ENCODE measurements at places on chromosomes 11 and 22.
A peak's percentile ranks its signal among the peaks of the same experiment; 100 is the strongest.

DNA sequence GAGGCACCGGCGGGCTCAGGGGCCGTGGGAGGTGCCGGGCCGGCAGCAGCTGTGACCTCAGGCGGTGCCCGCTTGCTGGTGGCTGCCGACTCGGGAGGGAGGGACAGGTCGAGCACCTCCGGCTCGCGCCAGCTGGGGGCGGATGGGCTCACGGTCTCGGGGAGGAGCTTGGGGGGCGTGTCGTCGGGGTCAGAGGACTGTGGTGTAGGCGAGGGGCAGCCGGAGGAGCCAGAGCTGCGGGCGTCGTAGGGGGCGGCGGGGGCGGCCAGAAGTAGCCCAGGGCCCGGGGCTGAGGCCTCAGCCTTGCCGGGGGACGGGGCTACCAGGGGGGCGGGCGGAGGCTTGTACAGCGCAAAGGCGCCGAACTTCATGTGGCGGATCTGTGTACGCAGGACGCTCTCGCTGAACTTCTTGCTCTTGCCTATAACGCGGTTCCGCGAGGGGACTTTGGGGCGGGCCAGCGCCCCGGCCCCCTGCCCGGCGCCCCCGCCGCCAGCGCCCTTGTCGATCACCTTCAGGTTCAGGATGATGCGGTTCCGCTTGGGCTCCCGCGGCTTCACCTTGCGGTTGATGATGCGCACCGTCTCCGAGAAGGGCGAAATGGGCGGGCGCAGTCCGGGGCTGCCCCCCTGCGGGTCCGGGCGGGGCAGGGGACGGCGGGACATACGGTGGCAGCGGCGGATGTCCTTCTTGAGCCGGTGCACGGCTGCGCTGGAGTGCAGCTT is 5.5 kb downstream of the CBX6 start:
- DNase-seq, result peak; percentile 57

GRCh38 chr11:71446942-71447688 is 1.1 kb downstream of the DHCR7 start:
- no peak for DNase-seq

GRCh38 chr11:66340596-66341501 is 4.1 kb downstream of the BRMS1 start:
- no peak for DNase-seq

DNA sequence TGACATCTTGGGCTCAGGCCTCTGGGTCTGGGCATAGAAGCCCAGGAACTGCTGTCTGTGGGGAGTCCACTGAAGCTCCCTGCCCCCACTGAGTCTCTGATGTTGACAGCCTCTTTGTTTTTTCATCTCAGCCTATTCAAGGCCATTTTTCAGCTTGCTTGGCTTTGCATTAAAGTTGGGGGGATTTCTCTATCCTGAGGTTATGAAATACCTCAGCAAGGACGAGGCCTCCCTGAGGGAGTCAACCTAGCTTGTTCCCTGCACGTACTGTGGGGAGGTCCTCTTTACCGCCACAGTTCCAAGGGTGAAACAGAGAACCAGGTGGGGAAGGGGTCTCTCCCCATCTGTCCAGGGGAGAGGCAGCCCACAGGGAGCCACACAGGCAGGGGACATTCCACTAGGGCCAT is 8.4 kb downstream of the KCNQ1OT1 start:
- DNase-seq, result no peak

- no peak for DNase-seq
Measured at GRCh38 chr11:110098645-110099044, 5.5 kb downstream of the ZC3H12C start.

- no peak for DNase-seq
Measured at GRCh38 chr22:35377735-35378134, 3.2 kb upstream of the HMOX1 start.

GRCh38 chr22:29719899-29720645 is at the start of gene CABP7:
Gene CABP7, plus strand, starts transcription at chr22:29720003. Its CDS starts 422 bp downstream, at chr22:29720425.
- no peak for DNase-seq

GRCh38 chr11:112748713-112749543 is 212.3 kb upstream of the NCAM1 start:
- DNase-seq, result peak; percentile 73

DNA sequence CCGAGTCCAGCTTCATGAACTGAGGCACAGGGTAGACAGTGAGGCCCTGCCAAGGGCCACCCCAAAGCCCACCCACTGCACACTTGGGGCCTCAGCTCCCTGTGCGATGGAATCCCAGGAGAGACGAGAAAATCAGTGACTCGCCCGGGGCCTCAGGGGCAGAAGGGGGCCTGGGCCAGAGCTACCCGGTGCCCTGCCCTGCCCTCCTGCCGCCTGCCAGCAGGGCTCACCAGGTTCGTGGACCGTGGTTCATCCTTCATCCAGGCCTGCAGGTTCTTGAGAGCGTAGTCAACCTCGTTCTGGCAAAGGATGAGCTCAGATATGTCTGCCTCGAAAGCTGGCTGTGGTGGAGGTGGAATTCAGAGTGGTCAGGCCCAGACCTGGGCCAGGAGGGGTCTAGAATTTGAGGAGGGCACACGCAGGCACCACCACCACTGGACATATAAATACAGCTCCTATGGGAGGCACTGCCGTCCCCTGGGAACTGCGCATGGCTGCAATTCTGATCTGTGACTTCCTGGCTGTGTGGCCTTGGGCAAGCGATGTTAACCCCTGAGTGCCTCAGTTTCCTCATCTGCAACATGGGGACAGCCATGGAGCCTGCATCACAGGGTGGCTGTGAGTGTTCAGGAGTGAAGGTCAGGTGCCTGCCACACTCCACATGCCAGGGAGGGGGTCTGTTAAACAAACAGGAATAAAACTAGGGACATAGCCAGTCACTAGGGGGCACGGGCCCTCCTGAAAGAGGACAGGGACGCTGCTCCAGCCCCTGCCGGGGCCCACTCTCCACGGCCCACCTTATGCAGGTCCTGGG is 7.5 kb downstream of the ALDH3B2 start:
- DNase-seq, result no peak

DNA sequence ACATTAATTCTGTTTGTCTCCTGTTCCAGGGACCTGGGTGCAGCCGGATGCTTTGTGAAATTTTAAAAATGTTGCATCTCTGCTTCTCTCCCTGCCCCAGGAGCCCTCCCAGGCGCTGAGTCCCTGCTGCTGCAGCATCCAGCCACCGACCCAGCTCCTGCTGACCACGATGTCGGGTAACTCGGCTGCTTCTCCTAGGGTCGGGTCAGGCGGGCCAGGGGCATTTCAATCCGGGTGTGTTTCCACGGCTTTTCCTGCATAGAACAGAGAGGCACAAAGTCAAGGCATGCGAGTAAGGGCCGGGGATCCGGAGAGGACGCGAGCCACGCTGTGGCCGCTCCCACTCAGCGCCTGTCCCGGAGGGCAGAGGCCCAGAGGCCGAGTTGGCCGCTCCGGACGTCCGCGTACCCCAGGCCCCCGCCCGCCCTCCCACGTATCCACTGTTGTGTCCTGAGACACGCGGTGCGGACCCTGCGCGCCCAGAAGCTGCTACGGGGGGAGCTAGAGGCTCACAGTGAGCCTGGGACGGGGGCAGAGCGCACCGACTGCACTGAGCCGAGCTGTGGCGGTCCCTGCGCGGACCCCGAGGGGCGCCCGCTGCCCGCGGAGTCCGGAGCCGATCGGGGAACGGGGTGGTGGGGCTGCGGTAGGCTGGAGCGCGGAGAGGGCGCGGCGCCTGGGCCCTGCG is at the start of gene POU2AF3:
TSS of gene POU2AF3 (plus strand) at position 134 of the 688 bp plus-strand sequence. CDS start at position 170, 36 bp downstream.
- DNase-seq, result no peak

DNA sequence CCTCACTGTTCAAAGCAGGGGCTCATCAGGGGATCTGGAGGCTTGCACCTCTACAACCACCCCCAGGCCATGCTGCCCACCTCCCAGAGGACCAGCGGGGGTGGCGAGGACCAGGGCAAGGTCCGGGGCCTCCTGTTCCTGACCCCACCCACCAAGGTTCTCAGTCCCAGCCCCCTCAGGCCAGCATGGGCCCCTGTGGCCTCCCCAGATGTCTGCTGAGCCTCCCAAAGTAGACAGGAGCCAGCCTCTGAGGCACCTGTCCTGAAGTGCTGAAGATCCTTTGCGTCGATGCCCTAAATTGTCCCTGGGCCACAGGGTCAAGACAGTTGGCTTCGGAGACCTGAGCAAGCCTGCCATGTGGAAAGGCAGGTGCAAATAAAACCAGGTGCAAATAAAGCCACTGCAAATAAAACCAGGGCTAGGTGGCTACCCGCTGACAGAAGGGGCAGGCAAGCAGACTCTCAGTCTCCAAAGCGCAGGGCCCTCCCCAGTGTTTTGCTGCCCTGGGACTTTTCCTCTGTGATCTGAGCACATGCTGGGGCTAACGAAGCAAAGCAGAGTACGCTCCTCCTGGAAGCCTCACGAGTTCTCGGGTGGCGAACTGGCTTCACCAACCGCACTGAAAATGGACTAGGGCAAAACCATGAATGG is 22.4 kb upstream of the ARFGAP3 start:
- DNase-seq, result no peak

GRCh38 chr11:130473795-130474377 is 25.4 kb downstream of the ADAMTS15 start:
- no peak for DNase-seq

All from right kidney (tissue), 9 donors.